ENCODE measurements at places on chromosomes 5 and 9.

DNA sequence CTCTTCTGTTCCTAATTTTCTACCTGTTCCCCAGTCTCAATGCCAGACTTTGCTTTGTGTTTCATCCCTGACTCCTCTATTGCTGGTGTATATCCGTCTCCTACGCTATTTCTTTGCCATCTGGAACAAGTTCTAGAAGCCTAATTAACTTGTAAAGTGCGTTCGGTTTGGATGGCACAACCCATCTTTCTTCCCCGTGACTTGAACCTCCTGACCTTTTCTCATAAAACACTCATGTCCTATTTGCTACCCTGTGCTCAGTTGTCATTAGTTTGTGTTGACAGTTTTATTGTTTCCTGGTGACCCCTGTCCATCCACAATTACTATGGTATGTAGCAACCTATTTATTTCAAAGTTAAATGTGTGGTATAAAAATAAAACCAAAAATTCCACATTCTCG, 323.5 kb downstream of the TLE4 start:
- no peak for DNase-seq

DNA sequence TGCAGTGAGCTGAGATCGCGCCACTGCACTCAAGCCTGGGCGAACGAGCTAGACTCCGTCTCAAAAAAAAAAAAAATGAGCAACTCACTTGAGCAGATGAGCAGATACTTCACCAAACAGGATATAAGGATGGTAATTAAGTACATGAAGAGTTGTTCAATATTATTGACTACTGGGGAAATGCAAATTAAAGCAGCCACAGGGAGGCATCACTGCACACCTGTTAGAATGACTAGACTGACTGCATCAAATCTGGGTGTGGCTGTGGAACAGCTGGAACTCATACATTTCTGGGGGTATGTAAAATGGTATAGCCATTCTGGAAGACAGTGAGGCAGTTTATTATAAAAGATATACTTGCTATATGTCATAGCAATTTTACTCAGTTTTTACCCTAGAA, 93.0 kb downstream of the WNK2 start:
- DNase-seq = no peak

DNA sequence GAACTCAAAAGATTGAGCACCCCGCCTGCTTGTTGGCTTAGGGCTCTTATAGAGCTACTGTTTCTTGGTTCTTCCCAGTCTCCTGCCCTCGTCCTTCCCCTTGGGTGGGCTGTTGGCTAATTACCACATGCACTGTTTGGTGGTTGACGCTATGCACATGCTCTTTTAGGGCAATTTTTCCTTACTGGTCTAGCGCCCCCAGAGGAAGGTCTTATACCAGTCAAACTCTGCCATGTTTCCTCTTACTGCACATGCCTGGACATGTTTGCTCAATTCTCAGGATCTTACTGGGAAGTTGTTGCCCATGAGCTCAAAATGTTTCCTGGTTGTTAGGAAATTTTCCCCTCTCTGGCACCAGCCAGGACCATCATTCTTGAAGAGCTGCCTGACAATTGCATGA, 101.9 kb downstream of the SLC28A3 start:
- DNase-seq = no peak

- no peak for DNase-seq
These were observed 104.8 kb upstream of the TBC1D2 start for GRCh38 chr9:98360176-98360708.

DNA sequence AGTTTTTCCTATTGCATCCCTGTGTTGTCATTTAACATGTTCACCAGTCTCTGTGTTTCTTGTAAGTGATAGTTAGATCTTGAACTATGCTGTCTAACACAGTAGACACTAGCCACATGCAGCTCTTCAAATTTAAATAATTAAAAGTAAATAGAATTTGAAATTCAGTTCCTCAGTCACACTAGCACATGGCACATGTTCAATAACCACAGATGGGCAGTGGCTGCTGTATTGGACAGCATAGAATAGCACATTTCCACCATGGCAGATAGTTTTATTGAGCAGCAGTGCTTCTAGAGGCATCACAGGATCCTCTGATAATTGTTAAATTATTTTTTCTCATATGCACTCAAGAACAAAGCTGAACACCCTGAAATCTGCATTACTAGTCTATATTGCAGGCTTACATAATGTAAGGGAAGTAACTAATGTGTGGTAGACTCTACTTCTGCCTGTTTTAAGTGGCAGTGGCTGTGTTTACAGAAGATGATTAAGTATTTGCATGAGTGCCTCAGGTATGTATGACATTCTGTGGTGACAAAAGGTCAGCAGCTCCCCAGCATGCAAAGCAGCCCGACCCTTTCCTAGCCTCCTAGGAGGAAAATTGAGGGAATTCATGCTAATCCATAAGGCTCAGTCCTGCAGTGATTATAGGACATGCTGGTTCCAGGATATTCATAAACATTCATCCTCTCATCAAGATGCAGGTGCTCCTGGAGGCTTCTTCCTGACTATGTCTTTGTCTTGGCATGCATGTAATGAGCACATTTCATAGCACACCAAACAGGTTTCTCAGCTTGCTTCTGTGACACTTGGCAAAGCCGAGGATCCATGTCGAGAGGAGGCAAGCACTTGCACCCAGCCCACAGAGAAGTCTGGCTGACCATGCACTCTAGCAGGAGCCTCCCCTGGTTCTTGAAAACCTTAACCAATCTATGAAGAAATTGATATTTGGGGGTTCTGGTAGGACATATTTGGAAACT, 45.5 kb downstream of the SH3RF2 start:
- DNase-seq = no peak

GRCh38 chr9:125372441-125373226, 111.0 kb downstream of the GAPVD1 start:
- DNase-seq = no peak

DNA sequence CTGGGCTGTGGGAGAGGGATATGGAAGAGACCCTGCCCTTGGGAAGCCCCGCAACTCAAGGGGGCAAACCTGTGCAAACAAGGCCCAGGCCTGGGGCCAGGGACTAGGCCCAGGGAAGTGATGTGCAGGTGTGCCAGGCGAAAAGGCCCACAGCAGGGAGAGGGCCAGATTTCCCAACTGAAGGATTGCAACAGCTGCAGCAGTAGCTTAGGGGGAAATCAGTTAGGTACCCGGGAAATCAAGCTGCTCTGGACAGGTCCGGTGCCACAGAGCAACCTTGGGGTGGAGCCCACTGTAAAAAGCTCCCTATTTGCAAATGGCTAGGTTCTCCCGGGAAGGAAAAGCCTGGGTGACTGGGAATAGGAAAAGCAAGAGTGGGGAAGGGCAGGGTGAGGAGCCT, 10.4 kb downstream of the GRIN1 start:
- DNase-seq = no peak

GRCh38 chr5:68884883-68885282, 208.9 kb upstream of the SLC30A5 start:
- DNase-seq = no peak

GRCh38 chr9:81621785-81622259, 67.5 kb downstream of the TLE1 start:
- no peak for DNase-seq

GRCh38 chr9:108469654-108470053, 386.1 kb downstream of the ACTL7B start:
- no peak for DNase-seq

DNA sequence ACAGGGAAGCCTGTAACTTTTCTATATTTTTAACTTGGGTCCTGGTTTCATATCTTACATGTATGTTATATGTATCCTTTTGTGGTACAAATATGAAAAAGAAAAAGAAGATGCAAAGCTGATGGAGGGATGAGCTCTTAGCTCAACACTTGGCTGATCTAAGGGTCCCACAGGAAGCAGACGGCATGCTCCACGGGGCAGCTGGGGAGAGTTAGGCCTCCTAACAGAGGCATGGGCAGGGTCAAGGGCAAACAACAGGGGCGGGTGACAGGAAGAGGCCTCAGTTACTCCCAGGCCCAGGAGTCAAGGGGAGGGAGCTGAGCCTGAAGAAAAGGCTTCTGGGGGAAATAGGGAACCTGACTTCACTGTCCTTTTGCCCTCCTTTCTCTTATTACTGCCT, 287.2 kb downstream of the ZSWIM6 start:
- no peak for DNase-seq

GRCh38 chr5:116736671-116737070, 162.0 kb upstream of the SEMA6A start:
- DNase-seq = no peak

DNA sequence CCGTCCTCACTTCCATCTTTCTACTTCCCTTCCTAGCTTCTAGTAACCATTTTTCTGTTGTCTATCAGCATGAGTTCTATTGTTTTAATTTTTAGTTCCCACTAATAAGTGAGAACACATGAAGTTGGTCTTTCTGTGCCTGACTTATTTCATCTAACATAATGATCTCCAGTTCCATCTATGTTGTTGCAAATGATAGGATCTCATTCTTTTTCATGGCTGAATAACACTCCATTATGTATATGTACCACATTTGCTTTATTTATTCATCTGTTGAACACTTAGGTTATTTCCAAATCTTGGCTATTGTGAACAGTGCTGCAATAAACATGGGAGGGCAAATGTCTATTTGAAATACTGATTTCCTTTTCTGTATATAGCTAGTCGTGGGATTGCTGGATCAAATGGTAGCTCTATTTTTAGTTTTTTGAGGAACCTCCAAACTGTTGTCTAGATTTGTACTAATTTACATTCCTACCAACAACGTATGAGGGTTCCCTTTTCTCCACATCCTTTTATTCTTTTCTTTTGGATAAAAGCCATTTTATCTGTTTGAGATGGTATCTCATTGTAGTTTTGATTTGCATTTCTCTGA, 50.3 kb downstream of the NSD1 start:
- no peak for DNase-seq

- no peak for DNase-seq
These were observed 266.1 kb downstream of the NDUFS4 start for GRCh38 chr5:53826504-53826903.

- peak; percentile 53 for DNase-seq
These were observed 958 bp upstream of the NFIL3 start for GRCh38 chr9:91424403-91425176.

GRCh38 chr9:131690941-131691573, 48.8 kb downstream of the RAPGEF1 start:
- no peak for DNase-seq

- DNase-seq = no peak
These were observed 56.9 kb downstream of the KIF24 start for GRCh38 chr9:34272101-34272541.

DNA sequence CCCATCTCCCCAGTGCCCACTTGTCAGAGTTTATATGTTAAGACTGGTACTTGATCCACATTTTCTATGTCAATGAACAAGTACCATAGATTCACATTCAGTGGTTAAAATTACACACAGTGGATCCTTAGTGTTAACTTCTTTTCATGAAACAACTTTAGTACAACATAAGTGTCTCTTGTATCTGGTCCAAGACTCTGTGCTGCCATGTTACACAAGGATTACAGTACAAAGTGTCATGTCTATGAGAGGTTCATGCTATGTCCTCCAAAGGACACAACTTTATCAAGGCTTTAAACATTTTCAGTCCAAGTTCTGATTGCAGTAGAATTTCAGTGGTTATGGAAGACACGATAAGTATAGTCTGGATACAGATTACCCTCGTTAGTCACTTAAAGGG, 13.3 kb upstream of the VLDLR start:
- DNase-seq = no peak

GRCh38 chr5:173973616-173973969, 15.4 kb upstream of the C5orf47 start:
- no peak for DNase-seq

DNA sequence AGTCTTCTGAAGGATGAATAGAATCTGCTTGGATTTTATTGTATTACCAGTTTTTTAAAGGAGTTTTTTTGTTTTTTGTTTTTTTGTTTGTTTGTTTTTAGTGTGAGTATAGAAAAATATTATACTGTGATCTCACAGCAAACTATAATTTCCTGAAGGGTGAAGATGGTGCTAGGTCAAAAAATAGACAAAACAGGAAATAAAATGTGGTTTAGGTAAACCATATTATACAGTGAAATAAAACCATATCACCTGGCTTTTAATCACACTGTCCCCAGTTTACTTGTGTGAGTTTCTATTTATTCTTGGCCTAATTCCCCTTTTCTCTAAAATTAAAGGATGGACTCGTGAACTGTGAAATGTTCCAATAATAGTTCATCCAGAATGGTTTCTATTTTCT, 841.3 kb upstream of the CTNND2 start:
- no peak for DNase-seq

DNA sequence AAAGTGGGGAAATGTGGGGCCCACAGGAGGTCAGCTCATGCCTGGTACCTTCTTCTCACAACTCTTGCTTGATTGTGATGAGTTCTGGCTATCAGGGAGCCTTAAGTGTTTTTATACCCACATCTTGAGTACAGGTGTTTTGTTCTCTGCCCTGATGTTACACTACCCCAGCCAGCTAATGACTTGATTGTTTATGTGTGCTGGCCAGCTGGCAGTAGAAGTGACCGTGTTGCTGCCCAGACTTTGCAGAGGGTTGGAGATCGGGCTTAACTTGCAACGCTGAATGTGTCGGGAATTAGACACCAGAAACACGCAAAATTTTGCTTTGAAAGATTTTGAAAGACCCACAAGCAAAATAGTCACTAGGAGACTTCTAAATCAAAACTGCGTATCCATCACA, 16.9 kb upstream of the ZDHHC11B start:
- no peak for DNase-seq

- no peak for DNase-seq
These were observed 442.4 kb downstream of the KIF4B start for GRCh38 chr5:155455791-155456514.

- DNase-seq = no peak
These were observed 135.9 kb downstream of the ZSWIM6 start for GRCh38 chr5:61467766-61468482.

DNA sequence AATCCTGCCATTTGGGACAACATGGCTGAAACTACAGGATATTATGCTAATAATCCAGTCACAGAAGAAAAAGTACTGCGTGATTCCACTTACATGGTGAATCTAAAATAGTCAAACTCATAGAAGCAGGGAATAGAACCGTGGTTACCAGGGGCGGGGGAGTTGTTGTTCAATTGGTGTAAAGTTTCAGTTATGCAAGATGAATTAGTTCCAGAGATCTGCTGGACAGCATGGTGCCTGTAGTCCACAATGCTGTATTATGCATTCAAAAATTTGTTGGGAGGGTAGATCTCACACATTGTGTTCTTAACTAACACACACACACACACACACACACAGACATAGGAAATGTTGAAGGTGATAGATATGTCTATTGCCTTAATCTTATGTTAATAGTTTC, 480.5 kb downstream of the DMRT2 start:
- no peak for DNase-seq

DNA sequence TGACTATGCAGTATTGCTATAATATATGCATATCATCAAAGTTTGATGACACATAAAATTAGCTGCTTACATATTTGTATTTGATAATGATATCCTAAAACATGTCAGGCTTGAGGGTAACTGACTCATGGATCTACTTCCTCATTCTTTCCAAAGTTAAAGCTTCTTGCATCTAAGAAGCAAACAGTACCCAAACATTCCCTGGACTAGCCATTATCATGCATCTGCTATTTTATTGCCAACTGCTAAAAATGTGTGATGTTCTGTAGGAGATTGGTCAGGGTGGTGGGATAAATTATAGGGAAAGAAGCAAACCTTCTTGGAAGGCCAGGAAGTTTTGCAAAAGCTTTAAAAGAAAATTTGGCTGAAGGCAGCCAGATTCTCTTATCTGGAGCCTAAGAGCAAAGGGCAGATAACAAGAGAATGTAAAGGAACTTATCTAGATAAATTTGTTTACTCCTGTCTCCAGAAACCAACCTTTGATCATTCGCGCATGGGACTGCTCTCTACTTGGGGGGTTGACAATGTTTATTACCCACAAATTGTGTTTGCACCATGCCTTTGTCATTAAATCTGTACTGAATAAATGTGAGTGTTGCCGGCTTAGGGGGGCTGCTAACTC, 604.1 kb upstream of the TLE4 start:
- no peak for DNase-seq

All from activated CD4-positive, alpha-beta T cell treated with anti-CD3 and anti-CD28 coated beads for 24 hours (primary cell).